ENCODE measurements at places on chromosomes 7 and 10.

GRCh38 chr10:17144757-17145156 lies 15.1 kb upstream of the CUBN start:
- ATAC-seq, result no peak

DNA sequence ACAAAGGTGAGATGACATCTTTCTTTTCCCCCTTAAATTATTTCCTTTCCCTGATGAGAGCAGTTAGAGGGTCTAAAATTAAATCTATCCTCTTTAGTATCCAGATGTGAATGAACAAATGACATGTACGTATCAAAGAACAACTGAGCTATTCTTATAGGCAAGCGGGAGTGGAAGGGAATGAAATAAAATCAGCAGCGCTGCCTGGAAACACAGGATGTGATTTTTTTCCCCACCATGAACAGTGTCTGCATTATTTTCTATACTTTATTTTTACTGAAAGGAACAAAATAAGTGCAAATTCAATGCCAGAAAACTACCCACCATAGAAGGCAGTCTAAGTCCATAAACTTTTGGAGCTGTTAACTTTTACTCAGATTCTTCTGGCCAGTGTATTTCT lies 40.6 kb downstream of the SLC26A4 start:
- no peak for ATAC-seq

- no peak for ATAC-seq
These were observed 4.4 kb upstream of the MALSU1 start for GRCh38 chr7:23294549-23295400.

DNA sequence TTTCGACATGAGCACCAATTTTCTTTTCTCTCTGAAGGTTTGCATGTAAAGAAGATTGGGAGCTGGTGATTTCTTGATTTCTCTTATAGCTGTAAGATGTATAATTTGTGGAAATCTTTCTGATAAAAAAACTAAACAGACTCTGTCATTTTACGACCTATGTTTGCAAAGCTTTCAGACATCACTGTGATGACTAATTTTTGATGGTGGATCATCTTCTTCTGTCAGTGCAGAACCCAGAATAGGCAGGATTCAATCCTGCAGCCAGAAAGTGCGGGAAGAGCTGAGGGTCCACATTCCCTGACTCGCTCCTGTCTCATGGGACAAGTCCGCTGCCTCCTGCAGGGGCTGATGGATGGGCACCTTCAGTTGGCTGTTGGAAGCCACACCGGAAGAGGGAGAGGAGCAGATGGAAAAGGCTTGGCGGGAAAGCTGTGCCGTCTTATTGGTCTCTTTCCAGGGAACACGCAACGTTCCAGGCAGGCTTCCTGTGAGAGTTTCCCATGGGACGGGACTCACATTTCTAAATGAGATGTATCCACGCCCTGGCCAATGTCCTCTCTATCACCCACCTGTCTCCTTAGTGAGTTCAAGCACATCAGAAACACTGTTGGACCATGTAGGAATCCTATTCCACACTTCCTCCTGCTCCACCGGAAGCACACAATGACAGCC lies 186.9 kb downstream of the PRPF18 start:
- no peak for ATAC-seq

All from stimulated activated memory B cell treated with anti-CD40 and anti-IgM and Interleukin-4, amounts not matched to agents 10 μg/mL and 1 μg/mL and 100 μg/mL, for 72 hours (primary cell).